ENCODE measurements at places on chromosomes 11 and 22.

GRCh38 chr11:111391328-111392124 is 12.5 kb upstream of the POU2AF1 start:
- DNase-seq: no peak

- DNase-seq: no peak
Measured at GRCh38 chr11:18778468-18778867, 13.1 kb downstream of the PTPN5 start.

DNA sequence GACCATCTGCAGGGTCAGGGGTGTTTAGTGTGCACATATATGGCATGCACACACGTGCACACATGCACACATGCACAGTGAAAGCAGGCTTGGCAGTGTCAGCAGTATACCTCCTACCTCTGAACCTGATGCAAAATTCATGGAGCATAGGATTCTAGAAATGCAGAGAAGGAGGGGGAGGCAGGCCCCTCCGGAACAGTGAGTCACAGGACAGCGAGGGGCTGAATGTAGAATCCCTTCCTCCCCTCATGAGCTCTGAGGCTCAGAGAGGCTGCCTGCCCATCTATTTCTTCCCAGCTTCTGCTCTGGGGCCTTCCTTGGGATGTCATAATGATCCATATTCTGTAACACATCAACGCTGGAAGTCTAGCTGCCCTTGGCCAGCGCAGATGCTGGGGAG is 66.7 kb upstream of the NECTIN1 start:
- DNase-seq: no peak

- DNase-seq: no peak
Measured at GRCh38 chr11:95442531-95443050, 211.6 kb upstream of the SESN3 start.

- no peak for DNase-seq
Measured at GRCh38 chr11:11244470-11245080, 108.5 kb downstream of the CSNK2A3 start.

GRCh38 chr11:130544266-130544665 is 95.8 kb downstream of the ADAMTS15 start:
- DNase-seq: no peak

- DNase-seq: no peak
Measured at GRCh38 chr22:47105085-47105484, 342.6 kb downstream of the TBC1D22A start.

All from glutamatergic neuron (in vitro differentiated cells).